ENCODE measurements at places on chromosomes 2 and 18.

DNA sequence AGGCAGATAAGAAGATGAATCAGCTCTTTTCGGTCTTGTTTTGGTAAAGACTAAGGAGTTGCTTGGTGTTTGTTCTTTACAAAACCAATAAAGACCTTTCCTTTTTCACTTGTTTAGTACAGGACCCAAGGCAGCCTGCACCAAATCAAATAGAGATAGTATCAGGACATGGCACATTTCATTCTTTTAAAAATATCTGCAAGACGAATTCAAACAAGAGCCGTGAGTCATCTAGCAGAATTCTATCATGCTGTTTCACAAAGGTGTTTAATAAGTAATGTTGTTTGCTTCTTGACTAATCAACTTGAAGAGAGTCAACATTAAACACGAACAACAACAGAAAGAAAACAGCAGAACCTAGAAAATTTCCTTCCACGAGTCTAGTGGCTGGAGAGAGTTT is 102.8 kb upstream of the TTN start:
- no peak for DNase-seq
- H3K4me3 ChIP-seq = no peak overlapping the region
- H3K36me3 ChIP-seq = peaks cover 61% of the 10 kb centered on the region
- no peaks in the 10 kb centered on the region for H3K27me3 ChIP-seq
- H3K27ac ChIP-seq = peak overlapping the region; percentile 63
- H3K4me1 ChIP-seq = peaks cover 10% of the 10 kb centered on the region

DNA sequence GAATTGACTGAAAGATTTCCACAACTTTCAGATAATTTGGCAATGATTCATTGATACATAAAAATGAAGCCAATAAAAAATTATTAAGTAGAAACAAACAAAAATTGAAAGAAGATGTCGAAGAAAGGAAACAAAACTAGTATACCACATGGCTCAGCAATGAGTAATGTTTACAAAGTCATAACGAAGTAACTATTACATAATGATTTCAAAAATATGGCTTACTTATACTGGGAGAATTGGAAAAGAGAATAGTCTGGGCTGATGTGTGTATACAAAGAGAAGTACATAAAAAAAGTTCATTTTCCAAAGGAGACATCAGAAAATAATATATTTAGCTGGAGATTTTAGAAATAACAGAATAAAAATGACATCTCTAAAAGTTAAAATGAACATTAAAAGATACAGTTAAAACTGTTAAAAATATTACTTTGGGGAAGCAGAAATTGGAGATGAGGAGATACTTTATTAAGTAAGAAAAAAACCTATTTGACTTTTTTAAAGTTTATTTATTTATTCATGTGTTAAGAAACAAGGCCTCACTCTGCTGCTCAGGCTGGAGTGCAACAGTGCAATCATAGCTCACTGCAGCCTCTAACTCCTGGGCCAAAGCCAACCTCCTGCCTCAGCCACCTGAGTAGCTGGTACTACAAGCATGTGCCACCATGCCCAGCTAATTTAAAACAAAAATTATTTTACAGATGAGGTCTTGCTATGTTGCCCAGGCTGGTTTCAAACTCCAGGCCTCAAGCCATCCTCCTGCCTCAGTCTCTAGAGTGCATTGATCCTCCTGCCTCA is 409.7 kb upstream of the PIK3C3 start:
- no peak overlapping the region for H3K27ac ChIP-seq
- peaks cover 37% of the 10 kb centered on the region for H3K4me1 ChIP-seq
- no peak overlapping the region for H3K4me3 ChIP-seq
- no peaks in the 10 kb centered on the region for H3K27me3 ChIP-seq

- H3K27me3 ChIP-seq = peaks cover 7% of the 10 kb centered on the region
- H3K4me1 ChIP-seq = no peaks in the 10 kb centered on the region
- no peak overlapping the region for H3K27ac ChIP-seq
- no peak overlapping the region for H3K4me3 ChIP-seq
- H3K36me3 ChIP-seq = no peaks in the 10 kb centered on the region
- no peak for DNase-seq
Measured at GRCh38 chr2:120490091-120490798, 144.3 kb downstream of the INHBB start.

DNA sequence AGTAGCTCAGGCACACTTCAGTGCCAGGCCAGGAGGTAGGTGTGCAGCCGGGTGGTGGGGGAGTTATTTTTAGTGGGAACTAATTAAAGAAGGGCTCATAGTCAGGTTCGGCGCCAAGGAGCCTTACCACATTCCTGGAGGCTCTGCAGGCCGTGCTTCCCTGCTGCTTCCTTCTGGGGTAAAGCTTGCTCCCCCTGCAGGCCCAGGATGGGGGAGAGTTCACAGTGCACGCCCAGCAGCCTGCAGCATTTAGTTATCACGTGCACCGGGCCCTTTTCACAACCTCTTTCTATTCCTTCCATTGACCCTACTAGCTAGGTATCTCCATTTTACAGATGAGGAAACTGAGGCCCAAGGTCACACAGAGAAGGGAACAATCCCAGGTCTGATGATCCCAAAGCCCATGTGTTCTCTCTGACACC is 2.5 kb downstream of the KCNF1 start:
- DNase-seq = no peak
- no peaks in the 10 kb centered on the region for H3K36me3 ChIP-seq
- no peaks in the 10 kb centered on the region for H3K4me1 ChIP-seq
- H3K27ac ChIP-seq = no peak overlapping the region

- no peaks in the 10 kb centered on the region for H3K36me3 ChIP-seq
- no peak overlapping the region for H3K27ac ChIP-seq
- H3K4me1 ChIP-seq = no peaks in the 10 kb centered on the region
- H3K4me3 ChIP-seq = no peak overlapping the region
- H3K27me3 ChIP-seq = no peaks in the 10 kb centered on the region
Measured at GRCh38 chr2:85446296-85447221, 28.0 kb downstream of the SH2D6 start.

GRCh38 chr2:233156001-233156400 is 95.5 kb upstream of the ATG16L1 start:
- no peaks in the 10 kb centered on the region for H3K27me3 ChIP-seq
- peaks cover 4% of the 10 kb centered on the region for H3K4me1 ChIP-seq
- no peak overlapping the region for H3K27ac ChIP-seq
- no peaks in the 10 kb centered on the region for H3K36me3 ChIP-seq
- DNase-seq = no peak

- no peaks in the 10 kb centered on the region for H3K27me3 ChIP-seq
- H3K27ac ChIP-seq = no peak overlapping the region
- H3K4me3 ChIP-seq = no peak overlapping the region
- no peaks in the 10 kb centered on the region for H3K4me1 ChIP-seq
- no peak for DNase-seq
- no peaks in the 10 kb centered on the region for H3K36me3 ChIP-seq
Measured at GRCh38 chr2:239499726-239500573, 99.1 kb upstream of the HDAC4 start.

DNA sequence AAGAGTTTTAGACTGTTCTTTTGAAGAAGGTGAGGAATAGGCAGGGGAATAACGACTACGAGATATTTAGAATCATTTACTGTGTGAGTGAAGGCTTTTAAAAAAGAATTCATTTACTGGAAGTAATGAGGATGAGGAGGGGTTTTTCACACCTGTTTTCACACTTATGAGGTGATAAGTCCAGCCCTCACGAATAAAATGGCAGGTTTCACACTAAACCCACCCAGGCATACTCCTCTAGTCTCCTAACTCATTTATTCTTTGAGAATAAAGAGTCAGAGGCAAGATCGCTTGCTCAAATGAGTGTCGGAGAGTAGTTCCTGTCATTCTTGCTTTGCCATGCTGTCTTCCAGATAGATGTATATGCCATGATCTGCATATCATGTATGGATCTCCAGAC is 79.0 kb upstream of the ZEB2 start:
- no peak overlapping the region for H3K4me3 ChIP-seq
- DNase-seq = no peak
- H3K4me1 ChIP-seq = peaks cover 10% of the 10 kb centered on the region
- no peak overlapping the region for H3K27ac ChIP-seq
- H3K36me3 ChIP-seq = no peaks in the 10 kb centered on the region

DNA sequence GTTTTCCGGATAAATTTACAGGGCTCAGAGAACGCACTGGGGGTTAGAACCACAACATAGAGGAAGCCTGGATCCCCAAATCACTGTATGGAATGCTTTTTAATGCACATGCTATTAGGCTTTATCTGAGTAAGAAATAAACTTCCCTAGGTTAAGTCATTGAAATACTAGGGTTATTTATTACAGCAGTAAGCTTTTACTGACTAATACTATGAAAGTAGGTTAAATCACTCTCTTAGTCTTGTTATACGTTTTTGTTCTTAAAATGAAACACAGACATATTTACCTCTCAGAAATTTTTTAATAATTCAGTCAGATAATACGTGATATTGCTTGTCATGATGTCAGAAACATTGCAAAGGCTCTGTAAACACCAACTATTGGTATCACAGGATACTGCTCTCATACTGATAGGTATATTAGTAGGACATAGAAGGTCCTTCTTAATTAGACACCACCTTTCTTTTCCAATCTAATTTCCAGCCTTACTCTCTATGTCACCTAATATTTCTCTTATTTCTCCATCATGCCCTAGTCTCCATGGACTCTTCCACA is 162.7 kb upstream of the NYAP2 start:
- H3K36me3 ChIP-seq = no peaks in the 10 kb centered on the region
- no peak overlapping the region for H3K27ac ChIP-seq
- H3K27me3 ChIP-seq = no peaks in the 10 kb centered on the region
- no peaks in the 10 kb centered on the region for H3K4me1 ChIP-seq
- no peak for DNase-seq

DNA sequence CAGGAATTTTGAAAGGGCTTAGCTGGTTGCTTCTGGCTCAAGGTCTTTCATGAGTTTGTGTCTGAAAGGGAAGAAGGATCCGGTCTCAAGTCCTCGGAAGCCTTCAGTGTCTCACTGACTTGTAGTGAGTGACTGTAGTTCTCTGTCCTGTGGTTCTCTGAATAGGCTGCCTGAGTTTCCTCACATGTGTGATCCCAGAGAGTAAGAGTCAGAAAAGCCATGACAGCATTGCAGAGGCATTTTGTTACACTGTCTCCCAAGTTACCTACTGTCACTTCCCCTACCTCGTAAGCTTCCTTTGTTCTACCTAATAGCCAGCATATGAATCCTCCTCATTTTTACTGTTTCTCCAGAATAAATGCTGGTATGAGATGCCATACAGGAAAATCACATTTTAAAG is 709.1 kb upstream of the CHAC2 start:
- DNase-seq = no peak
- no peaks in the 10 kb centered on the region for H3K4me1 ChIP-seq
- H3K4me3 ChIP-seq = no peak overlapping the region
- H3K36me3 ChIP-seq = no peaks in the 10 kb centered on the region
- H3K27ac ChIP-seq = peak overlapping the region; percentile 49

- H3K4me3 ChIP-seq = no peak overlapping the region
- no peak for DNase-seq
- H3K36me3 ChIP-seq = no peaks in the 10 kb centered on the region
- peaks cover 17% of the 10 kb centered on the region for H3K4me1 ChIP-seq
- no peaks in the 10 kb centered on the region for H3K27me3 ChIP-seq
Measured at GRCh38 chr2:85423525-85423924, 5.0 kb downstream of the SH2D6 start.

DNA sequence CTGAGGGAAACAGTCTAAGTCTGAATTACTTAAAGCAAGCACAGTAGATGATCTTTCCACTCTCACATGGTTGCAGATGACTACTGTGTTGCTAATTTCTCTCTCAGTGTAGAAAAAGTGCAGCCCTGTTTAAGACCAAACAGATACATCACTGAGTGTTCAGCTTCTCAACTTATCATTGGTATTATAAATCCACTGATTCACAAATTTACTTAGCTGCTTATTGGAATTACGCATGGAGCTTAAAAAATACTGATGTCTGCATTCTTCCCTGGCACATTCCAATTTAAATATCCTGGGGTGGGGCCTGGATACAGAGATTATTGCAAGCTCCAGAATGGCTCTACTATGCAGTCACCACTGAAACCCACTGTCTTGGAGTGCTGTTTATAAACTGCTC is 411.2 kb downstream of the RND3 start:
- H3K4me1 ChIP-seq = no peaks in the 10 kb centered on the region
- no peak overlapping the region for H3K27ac ChIP-seq

GRCh38 chr2:104854498-104855220 is 744 bp downstream of the POU3F3 start:
- no peak overlapping the region for H3K27ac ChIP-seq
- no peaks in the 10 kb centered on the region for H3K4me1 ChIP-seq
- H3K27me3 ChIP-seq = peaks cover 96% of the 10 kb centered on the region
- peak overlapping the region; percentile 17 for H3K4me3 ChIP-seq

DNA sequence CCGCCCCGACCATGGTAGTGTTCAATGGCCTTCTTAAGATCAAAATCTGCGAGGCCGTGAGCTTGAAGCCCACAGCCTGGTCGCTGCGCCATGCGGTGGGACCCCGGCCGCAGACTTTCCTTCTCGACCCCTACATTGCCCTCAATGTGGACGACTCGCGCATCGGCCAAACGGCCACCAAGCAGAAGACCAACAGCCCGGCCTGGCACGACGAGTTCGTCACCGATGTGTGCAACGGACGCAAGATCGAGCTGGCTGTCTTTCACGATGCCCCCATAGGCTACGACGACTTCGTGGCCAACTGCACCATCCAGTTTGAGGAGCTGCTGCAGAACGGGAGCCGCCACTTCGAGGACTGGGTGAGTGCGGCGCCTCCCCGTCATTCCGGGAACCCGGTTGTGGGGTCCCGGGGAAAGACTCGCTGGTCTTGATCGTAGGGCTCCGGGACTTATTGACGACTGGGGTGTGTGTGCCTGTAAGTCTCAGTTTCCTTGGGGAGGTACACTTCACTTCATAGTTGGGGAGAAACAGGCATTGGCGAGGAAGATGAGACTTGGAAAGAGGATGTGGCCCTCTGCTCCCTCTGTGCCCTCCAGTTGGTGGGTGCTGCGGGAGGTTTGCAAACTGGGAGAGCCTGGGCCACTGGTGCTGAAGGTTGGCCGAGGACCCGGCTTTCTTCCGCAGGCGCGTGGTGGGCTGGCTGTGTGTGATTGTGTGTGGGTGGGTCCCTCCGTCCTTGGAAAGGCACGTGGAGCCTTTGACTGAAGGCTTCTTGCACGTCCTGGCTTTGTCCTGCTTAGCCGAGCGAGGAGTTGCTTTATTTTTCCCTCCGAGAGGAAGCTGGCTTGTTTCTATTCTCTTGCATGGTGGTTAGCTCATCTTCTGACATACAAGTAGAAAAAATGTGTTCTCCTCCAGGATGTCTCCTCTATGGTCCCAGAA is 886 bp downstream of the PRKCE start:
- H3K27me3 ChIP-seq = peaks cover 13% of the 10 kb centered on the region
- peak overlapping the region; percentile 84 for H3K4me3 ChIP-seq
- H3K36me3 ChIP-seq = no peaks in the 10 kb centered on the region
- peaks cover 4% of the 10 kb centered on the region for H3K4me1 ChIP-seq

DNA sequence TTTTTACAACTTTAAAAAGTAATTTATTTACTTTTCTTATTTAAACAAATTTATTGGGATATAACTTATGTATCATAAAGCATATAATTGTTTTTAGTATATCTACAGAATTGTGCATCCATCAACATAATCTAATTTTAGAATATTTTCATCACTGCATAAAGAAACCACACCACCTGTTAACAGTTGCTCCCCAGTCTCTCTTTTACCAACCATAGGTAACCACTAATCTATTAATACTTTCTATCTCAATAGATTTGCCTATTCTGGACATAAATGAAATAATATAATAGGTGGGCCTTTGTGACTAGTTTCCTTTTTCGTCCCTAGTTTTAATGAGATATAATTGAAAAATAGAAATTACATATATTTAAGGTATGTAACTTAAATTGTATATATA is 90.6 kb downstream of the ADAM23 start:
- H3K27ac ChIP-seq = no peak overlapping the region
- DNase-seq = no peak
- no peak overlapping the region for H3K4me3 ChIP-seq
- no peaks in the 10 kb centered on the region for H3K27me3 ChIP-seq

GRCh38 chr2:70668911-70669310 is 99.1 kb downstream of the ADD2 start:
- no peaks in the 10 kb centered on the region for H3K4me1 ChIP-seq
- H3K27ac ChIP-seq = no peak overlapping the region
- H3K36me3 ChIP-seq = no peaks in the 10 kb centered on the region

Data from cardiac muscle cell (in vitro differentiated cells and primary cell).